ENCODE measurements at places on chromosomes 11 and 22. TPM values are rescaled to one million over a fixed set of nuclear protein-coding genes. Genes with fewer than 3 reads are reported as not detected.

LAYN gene
- 229 TPM for total RNA-seq

OR4D6 gene
- total RNA-seq = not detected

MS4A6E gene
- not detected for total RNA-seq

CATSPER1 gene
- not detected for total RNA-seq

INCENP gene
- 73.7 TPM for total RNA-seq

BATF2 gene
- total RNA-seq = 4.1 TPM

MYBPC3 gene
- total RNA-seq = not detected

MS4A13 gene
- total RNA-seq = not detected

SLC22A8 gene
- total RNA-seq = not detected

OR51E2 gene
- total RNA-seq = not detected

DCDC1 gene
- 2.1 TPM for total RNA-seq

EHF gene
- total RNA-seq = not detected

NRIP3 gene
- 1.1 TPM for total RNA-seq

ISX gene
- not detected for total RNA-seq

OR2AT4 gene
- total RNA-seq = not detected

MMP1 gene
- total RNA-seq = 21.5 TPM

MS4A7 gene
- total RNA-seq = not detected

SCARF2 gene
- 53.4 TPM for total RNA-seq

- no peak for DNase-seq
These were observed 35.7 kb downstream of the KCNJ4 start for GRCh38 chr22:38419121-38419857.

GRCh38 chr11:66329165-66329673 is 7.0 kb downstream of the RIN1 start:
- DNase-seq = no peak

DNA sequence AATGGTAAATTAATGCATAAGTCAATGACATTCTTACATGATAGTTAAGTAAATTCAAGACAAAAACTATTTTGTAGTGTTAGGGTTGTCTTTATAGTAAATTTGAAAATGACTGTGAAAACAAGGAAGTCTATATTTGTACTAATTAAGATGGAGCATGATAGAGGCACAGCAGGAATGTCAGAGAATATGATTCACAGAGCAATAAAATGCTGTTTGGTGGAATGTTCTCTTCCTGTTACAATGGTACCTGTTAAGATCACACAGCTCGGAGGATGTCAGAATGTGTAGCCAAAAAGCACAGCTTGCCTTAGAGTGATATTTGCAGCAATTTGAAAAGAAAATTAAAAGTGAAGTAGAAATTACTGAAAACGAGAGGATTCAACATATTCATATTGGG is 2339.7 kb upstream of the RAG2 start:
- DNase-seq = no peak

DNA sequence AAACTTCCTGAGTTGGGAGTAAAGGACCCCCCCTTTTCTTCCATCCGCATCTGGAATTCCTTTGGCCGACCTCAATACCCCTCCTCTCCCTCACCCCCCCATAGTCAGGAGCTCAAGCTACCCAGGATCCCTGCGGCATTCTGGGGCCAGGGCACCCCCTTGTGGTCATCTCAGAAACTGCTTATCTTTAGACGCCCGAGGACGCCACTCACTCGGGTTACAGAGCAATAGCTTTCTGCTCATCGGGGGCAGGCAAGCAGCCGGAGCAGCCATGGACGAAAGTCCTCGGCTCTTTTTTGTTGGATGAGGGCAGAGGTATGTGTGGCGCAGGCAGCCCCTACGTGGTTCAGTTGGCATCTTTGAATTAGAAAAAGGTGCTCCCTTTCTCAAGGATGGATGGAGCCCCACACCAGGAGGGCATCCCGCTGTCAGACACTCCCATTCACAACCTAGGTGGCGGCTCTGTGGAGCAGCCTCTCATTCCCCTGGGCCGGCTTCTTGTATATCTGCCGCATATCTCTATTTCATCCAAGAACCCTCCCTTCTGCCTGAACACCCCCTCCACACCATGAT is 2.3 kb downstream of the C1QTNF5 start:
- peak; percentile 86 for DNase-seq

- no peak for DNase-seq
These were observed 213.5 kb downstream of the OR4C45 start for GRCh38 chr11:50246183-50246582.

DNA sequence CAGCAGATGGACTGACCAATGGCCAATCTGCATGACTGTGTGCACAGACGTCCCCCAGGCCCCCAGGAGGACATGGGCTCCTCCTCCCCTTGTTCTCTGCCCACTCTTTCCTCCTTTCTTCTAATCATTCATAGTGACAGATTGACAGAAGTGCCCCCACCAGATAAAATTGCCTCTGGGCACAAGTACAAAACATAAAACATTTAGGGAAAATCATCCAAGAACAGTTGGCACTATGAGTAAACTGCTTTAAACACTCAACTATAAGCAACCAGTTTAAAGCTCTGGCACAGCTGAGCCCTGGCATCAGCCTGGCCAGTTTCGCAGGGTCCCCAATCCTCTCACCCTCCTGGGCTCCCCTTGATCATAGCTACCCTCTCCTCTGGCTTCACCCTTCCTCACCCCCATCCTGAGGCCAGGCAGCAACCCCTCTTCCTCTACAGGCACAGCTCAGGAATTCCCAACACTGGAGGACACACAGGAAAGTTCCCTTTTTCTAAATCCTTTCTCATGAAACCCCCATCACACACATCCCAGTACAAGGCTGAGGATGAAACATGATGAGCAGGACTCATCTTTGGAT is 232.9 kb downstream of the BUD13 start:
- DNase-seq = no peak

- no peak for DNase-seq
These were observed at the start of gene CRACR2B for GRCh38 chr11:827897-828192. TSS of gene CRACR2B (plus strand) at chr11:827919. CDS start at chr11:828608, 689 bp downstream.

GRCh38 chr11:22711880-22712279 is 45.5 kb downstream of the GAS2 start:
- DNase-seq = no peak

GRCh38 chr11:47705721-47706120 is 9.4 kb downstream of the AGBL2 start:
- DNase-seq = no peak

GRCh38 chr11:95081010-95081409 is 8.6 kb upstream of the ENDOD1 start:
- no peak for DNase-seq

DNA sequence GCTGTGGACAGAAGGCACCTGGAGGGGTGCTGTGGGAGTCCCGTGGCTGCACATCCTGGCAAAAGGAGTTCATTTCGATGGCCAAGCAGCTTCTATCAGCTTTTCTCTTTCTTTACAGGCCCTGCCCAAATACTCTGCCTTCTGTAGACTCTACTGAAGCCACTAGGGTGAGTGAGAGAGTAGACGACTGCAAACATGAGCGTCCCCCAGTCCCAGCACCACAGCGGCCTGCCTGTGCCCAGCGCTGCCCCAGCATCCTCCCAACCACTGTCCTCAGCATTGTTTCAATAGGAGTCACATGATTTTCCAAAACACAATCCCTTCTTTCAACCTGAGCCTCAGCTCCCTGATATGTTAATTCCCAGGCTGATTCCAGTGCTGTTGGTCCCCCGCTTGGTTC is 110.0 kb downstream of the KIRREL3 start:
- peak; percentile 50 for DNase-seq

- no peak for DNase-seq
These were observed 62.2 kb upstream of the ADA2 start for GRCh38 chr22:17281440-17281841.

DNA sequence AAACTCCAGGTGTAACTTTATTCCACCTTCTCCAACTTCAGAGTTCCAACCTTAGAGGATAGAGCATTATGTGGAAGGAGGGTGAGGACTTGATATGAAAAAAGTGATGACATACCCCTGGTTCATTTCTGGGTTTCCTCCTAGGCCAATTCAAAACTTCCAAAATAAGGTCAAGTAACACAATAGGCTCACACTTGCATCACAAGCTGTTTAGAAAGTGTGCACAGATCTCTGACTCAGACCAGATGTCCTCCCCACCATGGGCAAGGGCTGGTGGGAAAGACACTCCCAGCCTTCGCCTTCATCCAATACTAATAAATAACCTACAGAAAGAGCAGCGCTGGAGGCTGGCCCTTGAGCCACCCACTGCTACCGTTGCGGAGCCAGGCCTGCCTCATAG is 5.8 kb upstream of the BUD13 start:
- no peak for DNase-seq

- no peak for DNase-seq
These were observed 295.2 kb downstream of the GUCY1A2 start for GRCh38 chr11:106723071-106723470.

- no peak for DNase-seq
These were observed 136.4 kb downstream of the SLC17A6 start for GRCh38 chr11:22474616-22475015.

DNA sequence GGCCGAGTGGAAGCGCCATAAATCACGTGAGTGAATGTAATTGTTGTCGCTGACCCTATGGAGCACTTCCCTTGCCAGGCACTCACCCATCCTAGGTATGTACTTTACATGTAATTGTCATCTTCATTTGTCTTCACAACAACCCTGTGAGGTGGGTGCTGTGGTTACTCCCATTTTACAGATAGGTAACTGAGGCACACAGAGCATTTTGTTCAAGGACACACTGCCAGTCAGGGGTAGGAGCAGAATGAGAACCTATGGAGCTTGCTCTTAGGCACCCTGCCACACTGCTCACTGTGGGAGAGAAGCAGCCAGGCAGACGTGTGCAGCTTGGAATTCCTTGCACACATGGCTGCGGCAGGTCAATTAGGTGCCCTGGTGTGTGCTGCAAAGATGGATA is 785 bp upstream of the EFCAB6 start:
- DNase-seq = no peak

- DNase-seq = no peak
These were observed 22.0 kb upstream of the PATE1 start for GRCh38 chr11:125724125-125724524.

- DNase-seq = no peak
These were observed 2.8 kb upstream of the ACR start for GRCh38 chr22:50734986-50735738.

DNA sequence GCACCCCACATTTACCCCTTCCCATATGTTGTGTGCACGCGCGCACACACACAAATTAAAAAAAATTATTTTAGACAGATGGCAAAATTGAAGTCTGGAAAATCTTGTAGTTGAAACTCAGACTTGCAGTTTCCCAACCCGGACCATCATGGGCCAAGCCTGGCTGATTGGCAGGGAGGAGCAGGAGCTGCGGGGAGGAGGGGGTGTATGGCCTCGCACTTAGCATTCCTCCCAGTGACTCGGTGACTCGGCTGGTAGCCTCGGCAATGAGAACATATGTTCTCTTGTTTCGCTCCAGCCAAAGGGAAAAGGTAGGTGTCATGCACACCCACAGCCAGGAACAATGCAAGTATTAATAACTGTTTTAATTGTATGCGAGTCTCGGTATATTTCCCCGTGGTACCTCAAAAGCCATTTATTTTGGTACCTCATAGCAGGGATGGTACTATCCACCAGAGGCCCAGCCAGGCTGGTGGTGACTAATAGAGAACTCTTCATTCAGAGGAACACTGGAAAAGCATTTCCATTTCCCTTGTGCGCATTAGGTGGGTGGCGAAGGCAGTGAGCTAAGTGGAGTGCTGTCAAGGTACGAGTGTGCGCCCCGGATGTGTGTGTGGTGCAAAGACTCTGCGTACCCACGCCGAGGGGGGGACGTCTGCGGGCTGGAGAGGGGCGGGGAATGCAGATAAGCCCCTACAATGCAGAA is 92.5 kb downstream of the DSCAML1 start:
- peak; percentile 47 for DNase-seq

DNA sequence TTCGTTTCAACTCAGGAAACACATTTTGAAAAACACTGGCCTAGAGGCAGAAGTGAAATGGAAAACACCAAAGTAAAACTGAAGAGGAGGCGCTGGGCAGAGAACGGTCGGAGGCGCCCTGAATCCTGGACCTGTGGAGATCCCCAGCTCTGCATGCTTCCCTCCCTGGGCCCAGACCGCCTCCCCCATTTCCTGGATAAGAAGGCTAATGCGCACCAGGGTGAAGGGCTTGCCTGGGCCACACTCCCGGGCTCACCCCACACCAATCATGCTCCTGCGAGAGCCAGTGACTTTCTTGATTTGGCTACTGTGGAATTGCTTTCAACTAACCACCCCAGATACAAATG is 167.1 kb downstream of the CRYBB2 start:
- no peak for DNase-seq

DNA sequence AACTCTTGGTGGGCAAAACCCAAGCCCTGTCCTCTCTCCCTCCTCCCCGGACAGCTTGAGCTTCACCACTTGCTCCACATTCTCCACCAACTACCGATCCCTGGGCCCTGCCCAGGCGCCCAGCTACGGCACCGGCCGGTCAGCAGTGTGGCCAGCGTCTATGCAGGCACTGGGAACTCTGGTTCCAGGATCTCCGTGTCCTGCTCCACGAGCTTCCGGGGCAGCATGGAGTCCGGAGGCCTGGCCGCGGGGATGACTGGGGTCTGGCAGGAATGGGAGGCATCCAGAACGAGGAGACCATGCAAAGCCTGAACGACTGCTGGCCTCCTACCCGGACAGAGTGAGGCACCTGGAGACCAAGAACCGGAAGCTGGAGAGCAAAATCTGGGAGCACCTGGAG is 68.9 kb upstream of the RTL6 start:
- DNase-seq = no peak

DNA sequence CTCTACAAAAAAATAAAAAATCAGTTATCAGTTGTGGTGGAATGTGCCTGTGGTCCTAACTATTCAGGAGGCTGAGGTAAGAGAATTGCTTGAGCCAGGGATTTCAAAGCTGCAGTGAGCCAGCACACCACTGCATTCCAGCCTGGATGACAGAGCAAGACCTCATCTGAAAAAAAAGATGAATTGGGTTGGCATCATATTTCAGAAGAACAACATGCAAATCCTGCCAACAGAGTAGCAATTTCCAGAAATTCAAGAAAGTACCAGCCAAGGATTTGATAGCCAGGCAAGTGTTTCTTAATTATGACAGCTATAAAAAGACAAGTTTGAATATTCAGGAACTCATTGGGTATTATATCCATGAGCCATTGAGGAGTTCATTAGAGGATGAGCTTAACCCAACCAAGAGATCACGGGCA is 75.2 kb downstream of the USP47 start:
- DNase-seq = no peak

DNA sequence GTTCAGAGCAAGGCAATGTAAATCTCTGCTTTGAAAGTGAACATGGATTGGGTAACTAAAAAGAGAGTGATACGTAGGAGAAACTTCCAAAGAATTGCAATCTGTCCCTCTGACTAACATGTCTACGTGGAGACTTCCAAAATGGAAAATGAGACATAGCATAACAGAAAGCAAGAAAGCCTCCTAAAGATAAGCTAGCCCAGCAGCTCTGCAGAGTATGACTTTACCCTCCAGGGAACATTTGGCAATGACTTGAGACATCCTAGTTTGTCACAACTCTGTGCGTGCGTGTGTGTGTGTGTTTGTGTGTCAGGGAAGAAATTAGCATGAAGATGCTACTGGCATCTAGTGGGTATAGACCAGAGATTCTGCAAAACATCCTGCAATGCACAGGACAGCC is 817.4 kb downstream of the NTM start:
- DNase-seq = no peak

All from G401 (cell line).